ENCODE measurements at places on chromosomes 11 and 22. TPM values are rescaled to one million over a fixed set of nuclear protein-coding genes. Genes with fewer than 3 reads are reported as not detected.

Gene TMPRSS5
- 0.21 TPM for total RNA-seq

DNA sequence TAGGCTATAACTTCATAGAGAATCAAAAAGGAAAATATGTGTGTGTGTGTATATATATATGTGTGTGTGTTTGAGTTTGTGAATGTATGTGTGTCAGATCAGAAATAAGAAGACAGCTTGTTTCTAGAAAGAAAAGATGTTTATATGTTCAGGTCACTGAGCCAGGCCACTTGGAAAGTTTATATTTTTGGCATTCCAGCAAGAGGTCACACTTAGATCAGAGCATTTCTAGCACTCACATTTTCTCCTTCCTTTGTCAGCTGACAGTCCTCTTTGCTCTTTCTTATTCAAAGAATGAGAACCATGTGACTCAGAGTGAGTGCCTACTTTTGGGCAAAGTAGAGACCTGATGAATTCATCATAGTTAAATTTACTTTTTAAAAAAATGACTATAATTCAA is 22.9 kb downstream of the RAB38 start:
- DNase-seq: no peak

DNA sequence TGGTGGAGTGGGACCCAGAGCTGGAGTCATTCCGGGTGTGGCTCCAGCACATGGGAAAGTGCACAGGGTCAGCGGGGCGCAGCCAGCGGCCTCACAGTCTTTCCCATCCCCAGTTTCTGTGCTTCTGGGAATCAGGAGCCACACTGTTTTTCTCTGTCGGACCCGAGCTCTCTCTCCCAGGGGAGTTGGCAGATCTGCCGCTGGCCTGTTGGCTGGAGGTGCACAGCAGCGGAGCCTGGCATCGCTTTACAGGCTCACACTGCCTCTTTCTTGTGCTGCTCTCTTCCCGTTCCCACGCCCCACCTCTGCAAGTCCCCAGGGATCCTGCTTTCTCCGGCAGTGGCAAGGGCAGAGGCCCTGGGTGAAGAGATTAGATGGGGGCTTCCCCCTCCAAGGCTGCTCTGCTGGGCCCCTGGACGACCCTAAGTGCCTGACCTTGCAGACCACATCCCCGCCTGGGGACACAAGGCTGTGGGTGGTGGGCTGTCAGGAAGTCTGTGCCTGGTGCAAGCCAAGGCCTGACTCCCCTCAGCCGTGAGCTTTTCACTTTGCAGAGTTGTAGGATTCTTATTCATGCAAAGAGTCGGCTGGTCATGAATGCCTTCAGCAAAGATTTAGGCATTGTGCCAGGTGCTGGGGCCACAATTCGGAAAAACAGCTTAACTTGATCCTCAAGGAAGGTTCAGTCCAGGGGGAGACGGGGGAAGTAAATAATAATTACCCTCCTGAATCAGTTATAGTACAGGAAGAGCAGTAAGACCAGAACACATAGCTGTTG is 116.3 kb downstream of the TIMP3 start:
- DNase-seq: no peak

Gene OR8J1
- total RNA-seq: not detected

Gene TYR
- total RNA-seq: not detected

Gene KCNJ5
- total RNA-seq: 0.35 TPM

- no peak for DNase-seq
These were observed 16.5 kb downstream of the P2RX3 start for GRCh38 chr11:57354699-57355098.

DNA sequence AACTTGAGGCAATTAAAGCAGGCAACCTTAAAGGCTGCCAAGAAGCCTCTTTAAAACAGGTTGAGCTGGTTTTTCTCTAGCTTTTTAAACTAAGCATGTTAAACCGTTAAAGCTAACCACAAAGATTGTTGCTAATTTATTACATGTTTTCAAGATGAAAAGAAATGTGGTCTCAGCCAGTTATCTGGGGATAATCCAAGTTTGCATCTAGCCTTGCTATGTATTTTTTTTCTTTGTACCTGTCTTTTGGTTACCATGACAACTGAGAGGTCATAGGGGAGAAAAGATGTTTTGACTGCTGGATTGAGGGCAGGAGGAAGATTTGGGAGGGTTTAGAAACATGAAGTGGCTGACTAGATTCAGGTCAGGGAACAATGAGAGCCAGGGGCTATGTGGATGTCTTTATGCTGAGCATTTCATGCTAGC is 19.2 kb upstream of the PGM2L1 start:
- no peak for DNase-seq

Gene FGF19
- total RNA-seq: 36.7 TPM

GRCh38 chr11:85184721-85185120 is 442.4 kb downstream of the DLG2 start:
- DNase-seq: no peak

DNA sequence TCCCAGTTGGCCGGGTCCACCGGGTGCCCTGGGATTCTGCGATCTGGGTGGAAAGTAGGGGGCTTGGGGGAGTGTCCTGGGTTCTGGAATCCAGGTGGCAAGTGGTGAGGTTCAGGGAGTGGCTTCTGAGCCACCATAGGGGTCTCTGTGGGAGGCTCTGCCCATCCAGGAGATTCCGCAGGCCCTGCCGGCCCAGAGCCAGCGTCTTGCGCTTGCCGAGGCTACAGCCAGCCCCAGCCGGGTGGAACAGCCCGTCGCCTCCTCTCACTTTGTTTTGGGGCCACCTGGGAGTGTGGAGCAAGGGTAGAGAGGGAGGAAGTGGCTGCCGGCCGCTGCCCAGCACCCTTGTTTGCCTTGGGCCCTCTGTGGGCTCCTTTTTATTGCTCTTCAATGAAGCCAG is 60.6 kb upstream of the PPP6R3 start:
- DNase-seq: peak; percentile 70

Gene DNAL4
- total RNA-seq: 19.0 TPM

DNA sequence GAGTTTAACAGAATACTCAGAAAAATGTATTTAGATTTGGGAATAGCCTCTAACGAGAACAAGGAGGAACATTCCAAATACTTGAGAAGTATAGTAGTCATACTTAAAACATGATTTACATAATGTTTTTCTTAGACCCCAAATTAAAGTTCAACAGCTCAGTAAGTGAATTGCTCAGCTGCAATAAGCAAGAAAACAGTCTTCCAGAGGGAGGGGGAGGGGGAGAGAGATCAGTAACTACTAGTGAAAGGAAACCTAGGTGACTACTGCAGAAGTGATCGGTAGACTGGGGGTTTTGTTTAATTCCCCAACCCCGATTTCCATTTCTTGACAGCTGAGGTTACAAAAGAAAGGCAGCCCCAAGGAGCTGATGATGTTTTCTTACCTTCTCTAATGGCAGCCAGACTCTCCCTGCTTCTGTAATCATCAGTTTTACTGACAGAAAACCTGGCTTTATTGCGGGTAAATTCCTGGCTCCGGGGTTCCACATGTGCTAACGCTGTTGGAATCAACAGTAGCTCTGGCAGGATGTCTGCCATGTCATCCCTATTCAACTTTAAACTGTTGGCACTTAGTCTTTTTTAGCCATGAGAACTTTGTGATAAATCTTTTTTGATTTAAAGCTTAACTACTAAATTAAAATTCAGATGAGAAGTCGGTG is 82.4 kb upstream of the BIRC3 start:
- no peak for DNase-seq

Gene LRRN4CL
- 0.14 TPM for total RNA-seq

DNA sequence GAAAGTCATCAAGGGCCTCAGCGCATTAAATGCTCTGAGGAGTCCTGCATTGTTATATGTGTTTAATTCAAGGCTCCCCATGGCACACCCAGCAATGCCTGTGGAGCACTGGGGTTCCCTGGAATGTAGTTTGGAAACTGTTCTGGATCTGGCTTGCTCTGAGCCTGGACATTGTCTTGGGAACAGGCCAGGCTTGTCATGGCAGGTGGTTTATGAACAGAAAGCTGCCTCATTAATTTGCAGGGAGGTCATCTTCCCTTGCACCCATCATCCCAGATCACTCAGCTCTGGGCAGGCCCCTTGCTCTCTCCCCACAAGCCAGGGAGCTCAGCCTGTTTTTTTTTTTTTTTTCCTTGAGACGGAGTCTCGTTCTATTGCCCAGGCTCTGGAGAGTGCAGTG is 32.9 kb downstream of the RPS6KA4 start:
- DNase-seq: no peak

GRCh38 chr11:77517226-77517625 is 43.3 kb upstream of the PAK1 start:
- no peak for DNase-seq

DNA sequence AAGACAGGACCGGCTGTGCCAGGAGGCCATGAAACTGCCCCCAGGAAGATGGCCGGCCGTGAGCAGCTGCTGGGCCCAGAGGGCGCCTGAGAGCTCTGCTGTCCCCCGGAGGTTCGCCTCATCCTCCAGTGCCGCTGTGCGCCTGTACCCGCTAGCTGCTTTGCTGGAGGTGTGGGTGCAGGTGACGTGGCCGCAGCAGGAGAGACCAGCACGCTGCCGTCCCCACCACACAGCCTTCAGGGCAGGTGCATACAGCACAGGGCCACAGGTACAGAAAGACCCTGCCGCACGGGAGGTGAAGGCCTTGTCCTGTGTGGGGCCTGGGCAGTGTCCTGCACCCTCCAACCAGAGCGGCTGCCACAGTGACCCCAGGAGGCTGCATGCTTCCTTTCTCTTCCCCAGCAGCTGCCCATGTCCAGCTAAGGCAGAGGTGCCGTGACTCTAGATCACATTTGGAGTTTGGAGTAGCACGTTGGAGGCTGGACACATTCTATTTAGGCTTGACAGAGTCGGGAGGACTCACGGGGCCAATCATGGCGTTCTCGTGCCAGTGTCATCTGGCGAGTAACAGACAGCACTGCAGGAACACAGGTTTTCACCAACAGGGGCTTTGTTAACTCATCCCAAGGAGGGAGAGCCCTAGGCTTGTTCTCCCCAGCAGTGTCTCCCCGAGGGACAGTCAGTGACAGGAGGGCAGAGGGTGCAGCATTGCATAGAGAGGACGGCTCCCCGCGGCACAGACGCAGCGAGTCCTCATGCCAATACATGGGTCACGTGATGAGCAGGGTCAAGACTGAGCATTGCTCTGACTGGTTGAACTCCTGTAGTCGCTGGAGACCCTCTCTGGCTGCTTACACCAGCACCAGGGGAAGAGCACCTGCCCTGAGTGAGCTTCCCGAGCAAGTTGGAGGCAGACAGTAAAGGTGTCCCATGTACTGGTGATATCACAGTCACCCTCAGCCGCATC is 18.7 kb upstream of the PANX2 start:
- DNase-seq: peak; percentile 83

- peak; percentile 85 for DNase-seq
These were observed 69.2 kb downstream of the CD82 start for GRCh38 chr11:44634401-44635281.

Gene FAM83F
- 28.1 TPM for total RNA-seq

DNA sequence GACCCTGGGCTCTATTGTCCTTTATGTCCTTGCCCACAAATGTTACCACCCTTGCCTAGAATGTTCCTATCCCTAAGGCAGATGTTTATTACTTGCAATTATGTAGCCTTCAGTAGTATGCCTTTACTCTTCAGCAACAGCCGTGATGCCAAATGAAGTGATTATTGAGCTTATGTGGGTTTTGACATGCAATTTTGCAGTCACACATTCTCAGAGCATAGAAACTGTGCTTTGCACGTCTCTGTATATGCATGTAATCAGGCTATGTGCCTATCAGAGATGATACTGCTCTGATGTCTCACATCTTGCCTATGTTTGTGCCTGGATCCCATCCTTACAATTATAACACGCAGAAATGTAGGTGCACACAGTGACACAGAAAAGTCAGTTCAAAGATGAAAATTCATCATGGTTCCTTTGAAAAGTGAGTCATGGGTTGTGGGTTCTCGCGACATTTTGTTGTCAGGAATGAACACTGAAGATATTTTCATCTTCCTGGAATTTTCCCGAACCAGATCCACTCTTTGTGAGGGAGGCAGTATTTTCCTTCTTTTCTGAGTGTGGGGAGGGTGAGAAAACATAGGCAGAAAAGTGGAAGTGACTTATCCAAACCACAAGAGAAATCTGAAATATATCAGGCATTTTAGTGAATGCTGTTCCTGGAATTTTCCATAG is 81.1 kb downstream of the BMAL1 start:
- DNase-seq: no peak

DNA sequence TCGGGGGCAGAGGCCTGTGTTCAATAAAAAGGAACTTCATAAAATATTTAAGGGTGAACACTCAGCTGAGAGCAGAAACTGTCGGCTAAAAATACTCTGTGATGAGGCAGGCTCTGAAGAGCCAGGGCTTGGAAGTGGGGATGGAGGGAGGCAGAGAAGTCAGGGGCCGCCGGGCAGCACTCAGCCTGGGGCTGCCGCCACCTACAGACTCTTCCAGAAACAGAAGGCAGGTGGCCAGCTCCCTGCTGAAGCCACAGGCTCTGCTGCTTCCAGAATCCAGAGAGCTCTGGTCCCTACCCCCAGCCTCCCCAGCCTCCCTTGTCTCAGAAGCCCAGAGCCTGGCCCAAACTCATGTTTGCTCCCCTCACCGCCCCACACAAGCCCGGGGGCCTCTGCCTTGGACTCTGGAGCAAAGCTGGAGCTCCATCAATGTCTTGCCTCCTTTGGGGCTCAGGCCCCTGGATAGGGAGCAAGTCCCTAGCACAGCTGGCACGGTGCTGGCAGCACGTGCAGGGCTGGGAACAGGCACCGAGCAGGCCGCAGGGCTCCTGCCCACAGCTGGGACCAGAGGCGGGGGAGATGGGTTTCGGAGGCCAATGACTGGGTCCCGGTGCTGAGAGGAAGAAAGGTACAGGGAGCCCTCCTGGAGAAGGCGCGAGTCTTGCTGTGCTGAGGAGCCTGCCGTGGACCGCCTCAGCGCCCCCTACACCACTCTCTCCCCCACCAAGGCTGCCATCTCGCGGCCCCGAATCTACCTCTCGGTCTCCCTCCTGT is 8.2 kb downstream of the LRFN4 start:
- peak; percentile 67 for DNase-seq

- no peak for DNase-seq
These were observed 165.2 kb downstream of the IGLL1 start for GRCh38 chr22:23414727-23415489.

Gene PDE3B
- total RNA-seq: 6.6 TPM

Gene APOL6
- total RNA-seq: 0.07 TPM

- peak; percentile 26 for DNase-seq
These were observed 27.5 kb downstream of the OSBPL5 start for GRCh38 chr11:3137486-3138177.

Gene MS4A4A
- not detected for total RNA-seq

Gene CDC45
- 36.8 TPM for total RNA-seq

Gene MMP27
- total RNA-seq: not detected

Gene MMP7
- total RNA-seq: not detected

Gene SLC22A9
- total RNA-seq: not detected

- peak; percentile 40 for DNase-seq
These were observed 658.2 kb downstream of the NTM start for GRCh38 chr11:132028380-132029240.

DNA sequence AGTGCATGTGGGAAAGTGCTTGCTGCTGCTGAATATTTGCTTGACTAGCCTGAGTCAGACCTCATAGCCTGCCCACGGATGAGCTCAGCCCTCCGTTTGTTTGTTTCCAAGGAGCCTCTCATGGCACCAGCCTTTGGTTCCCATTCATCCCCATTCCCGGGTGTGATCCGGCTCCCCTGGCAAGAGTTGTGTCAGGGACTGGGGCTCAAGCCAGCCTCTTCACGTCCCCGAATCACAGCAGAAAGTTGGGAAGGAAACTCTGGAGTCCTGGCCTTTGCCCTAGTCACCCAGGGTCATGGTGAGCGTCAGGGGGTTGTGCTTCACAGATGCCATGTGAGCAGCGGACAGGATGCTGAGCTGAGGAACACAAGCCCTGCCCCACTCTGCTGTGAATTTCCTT is 13.8 kb downstream of the SEC14L3 start:
- DNase-seq: no peak

Gene ZFP91
- 28.3 TPM for total RNA-seq

Data from H7 (cell line).